Activated CD8-positive, alpha-beta T cell treated with anti-CD3 and anti-CD28 coated beads, Interleukin-2, amount 10 ng/mL, durations not matched to agents 7 days and 5 days (primary cell): ENCODE measurements at places on chromosomes 6 and 20.

DNA sequence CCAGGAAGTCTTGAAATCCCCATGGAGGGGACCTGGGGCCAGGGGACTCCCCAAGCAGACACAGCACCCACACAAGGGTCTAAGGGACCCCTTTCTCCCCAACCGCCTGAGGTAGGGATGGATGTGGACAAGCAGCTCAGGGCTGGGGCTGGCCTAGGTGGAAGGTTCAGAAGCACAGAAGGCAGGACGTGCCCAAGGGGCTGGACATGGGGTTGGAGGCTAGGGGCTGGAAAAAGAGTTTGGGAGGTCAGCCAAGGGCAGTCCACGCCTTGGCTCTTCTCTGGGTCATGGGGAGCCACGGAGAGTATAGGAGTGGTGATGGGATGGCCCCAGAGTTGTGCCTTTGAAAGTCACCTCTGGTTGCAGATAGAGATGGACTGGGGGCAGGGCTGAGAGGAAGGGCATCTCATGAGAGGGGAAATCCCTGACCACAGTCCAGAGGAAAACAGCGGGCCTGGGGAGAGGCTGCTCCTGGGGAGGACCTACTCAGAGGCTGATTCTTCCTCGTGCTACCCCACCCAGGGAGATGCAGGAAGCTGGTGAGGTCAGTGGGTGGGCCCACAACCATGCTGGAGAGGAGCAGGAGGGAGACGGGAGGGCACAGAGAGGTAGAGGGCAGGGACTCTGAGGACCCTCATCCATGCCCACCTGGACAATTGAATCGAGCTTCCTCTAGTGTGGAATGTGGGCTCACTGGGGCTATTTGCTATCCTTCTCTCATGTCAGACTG is 2.5 kb upstream of the HSPA12B start:
- no peak for DNase-seq

- no peak for DNase-seq
Measured at GRCh38 chr20:51227744-51228143, 204.8 kb upstream of the KCNG1 start.

- no peak for DNase-seq
Measured at GRCh38 chr6:73586416-73586974, 65.7 kb upstream of the EEF1A1 start.

GRCh38 chr6:55299286-55299985 is 27.8 kb upstream of the GFRAL start:
- DNase-seq = no peak

DNA sequence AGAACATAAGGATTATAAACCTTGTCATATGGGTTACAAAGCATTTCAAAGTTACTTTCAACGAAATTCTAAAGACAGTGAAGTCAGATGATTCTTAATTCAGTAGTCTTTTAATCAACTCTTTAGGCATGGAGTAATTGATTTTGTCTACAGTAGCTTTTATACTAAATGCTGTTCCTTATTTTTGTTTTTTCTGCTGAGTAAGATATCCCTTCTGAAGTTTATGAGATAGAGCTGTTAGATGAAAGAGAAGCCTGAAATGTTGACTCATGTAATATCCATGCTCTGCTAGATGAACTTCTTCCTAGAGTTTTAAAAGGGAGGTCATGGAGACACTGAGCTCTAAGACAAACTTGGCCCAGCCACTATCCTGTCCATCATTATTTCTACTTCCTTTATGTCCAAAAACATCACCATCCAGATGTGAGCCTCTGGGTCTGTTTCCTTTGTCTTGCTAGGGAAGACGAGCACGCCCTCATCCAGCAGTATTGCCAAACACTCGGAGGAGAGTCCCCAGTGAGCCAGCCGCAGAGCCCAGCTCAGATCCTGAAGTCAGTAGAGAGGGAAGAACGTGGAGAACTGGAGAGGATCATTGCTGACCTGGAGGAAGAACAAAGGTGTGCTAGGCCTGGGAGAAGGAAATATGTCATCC is 550.3 kb downstream of the UTRN start:
- DNase-seq = no peak

DNA sequence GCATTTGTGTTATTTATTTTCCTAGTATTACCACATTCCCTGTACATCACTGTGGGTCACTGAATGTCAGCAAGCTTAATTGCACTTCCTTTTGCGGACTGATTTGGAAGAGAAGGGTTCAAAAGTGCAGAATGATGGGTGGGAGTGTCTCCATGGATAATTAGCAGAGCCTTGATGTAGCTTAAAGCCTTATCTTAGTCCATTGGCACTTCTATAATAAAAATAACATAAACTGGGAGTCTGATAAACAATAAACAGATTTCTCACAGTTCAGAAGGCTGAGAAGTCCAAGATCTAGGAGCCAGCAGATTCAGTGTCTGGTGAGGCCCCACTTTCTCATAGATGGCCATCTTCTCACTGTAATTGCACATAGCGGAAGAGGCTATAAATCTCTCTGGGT is 501.1 kb upstream of the POU3F2 start:
- DNase-seq = no peak

- DNase-seq = no peak
Measured at GRCh38 chr6:30511169-30511546, 21.8 kb downstream of the HLA-E start.

GRCh38 chr6:41504466-41505121 is 41.6 kb upstream of the FOXP4 start:
- no peak for DNase-seq
